ENCODE measurements at places on chromosomes 16 and 17.
A peak's percentile ranks its signal among the peaks of the same experiment; 100 is the strongest.

DNA sequence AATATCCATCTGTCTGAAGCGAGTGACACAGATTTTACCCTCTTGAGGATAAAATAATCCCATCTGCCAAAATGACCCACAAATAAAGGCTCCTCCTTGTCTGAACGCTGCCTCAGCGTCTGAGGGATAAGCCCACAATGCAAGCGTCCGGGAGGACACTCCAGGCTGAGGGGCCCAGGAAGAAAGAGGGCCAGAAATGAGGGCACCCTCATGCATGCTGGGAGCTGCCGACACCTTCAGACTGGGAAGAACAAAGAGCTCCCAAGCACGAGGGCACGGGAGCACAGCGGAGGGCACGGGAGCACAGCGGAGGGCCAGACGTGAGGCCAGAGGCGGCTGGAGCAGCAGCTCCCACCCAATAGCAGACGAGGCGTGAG is 126.9 kb downstream of the ZNF778 start:
- no peak for DNase-seq

DNA sequence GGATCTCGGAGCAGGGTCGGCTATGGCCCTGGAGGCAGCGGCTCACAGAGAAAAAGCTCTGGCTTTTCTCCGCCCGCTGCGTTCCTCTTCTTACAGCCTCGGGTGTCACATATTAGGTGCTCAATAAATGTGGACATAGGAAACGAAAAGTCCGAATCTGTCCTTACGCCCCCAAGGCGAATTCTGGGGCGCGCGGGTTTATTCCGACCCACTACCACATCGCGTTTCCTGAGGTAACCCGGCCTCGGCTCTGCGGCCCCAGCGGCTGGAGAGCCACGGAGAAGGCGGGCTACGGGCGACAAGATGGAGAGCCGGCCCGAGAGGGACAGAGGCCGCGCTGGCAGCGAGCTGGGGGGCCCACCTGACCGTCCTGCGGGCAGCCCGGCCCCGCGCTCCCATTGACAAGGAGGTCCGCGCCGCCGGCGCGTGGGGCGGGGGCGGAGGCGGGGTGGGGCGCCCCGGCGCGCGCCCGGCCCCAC is 573 bp upstream of the GNAO1 start:
- no peak for DNase-seq

DNA sequence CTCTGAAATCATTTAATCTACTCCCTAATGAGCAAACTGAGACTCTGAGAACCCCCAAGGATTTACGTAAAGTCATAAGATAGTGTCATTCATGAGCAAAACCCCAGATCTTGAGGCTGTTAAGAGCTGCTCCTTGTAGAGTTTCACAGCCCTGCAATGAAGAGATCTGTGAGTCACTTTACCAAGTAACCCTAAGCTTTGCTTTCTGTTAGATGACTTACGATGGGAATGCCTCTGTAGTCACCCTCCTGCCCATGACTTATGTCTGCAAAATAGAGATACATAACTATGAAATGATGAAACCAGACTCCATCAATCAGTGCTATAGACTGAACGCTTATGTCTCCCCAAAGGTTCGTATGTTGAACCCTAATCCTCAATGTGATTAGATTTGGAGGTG is 117.7 kb downstream of the HS3ST3A1 start:
- no peak for DNase-seq

DNA sequence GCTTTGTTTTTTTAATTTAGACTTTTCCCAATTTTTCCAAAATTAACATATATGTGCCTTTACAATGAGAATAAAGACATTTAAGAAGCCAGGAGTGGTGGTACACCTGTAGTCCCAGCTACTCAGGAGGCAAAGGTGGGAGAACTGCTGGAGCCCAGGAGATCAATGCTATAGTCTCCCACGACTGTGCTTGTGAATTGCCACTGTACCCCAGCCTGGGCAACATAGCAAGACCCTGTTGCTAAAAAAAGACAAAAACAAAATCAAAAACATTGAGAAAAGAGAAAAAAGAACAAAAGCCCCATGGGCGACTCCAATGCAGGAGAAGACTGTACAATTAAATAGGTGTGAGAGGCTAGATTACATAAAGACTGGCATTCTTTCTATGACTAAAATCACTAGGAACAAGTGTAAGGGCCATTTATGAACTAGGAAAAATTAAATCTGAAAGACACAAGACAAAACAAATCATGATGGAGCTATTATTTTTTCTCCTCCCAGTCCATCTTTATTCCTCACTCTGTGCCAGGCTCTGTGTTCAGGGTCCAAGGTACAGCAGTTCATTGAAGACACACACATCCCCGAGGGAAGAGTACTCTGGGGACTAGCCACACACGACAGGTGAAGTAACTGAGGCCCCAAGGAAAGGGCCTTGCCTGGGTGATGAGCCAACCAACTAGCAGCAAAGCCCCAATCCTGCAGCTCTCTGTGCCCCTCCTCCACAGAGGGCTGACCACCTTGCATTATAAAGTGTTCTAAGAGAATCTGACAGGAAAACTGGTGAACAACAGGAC is 79.8 kb downstream of the CREBBP start:
- no peak for DNase-seq

GRCh38 chr16:59612094-59612493 is 878.0 kb upstream of the GOT2 start:
- DNase-seq = no peak

DNA sequence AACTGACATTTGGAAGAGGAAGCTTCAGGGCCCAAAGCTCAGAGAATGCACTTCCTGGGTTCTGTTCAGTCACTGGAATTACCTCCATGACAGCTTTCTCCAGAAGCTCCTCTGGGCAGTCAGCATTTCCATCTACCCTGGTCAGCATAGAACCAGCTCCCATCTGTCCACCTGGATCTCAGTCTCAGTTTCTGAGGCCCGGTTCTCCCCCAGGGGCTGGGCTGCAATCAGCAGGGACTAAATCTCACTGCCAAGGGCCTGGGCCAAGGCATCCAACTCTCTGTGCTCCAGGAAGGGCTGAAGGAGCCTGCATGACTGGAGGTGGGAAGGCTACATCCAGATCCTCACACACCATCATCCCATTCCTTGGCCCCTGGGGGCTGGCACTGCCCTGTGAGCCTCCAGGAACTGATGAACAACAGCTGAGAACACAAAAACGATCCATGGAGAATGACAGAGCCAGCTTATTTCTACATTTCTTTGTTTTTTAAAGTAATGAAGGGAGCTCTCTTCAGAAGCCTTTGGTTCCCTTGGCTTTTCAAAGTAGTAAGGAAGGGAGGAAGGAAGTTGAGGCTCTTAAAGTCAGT is 66.3 kb upstream of the MRTFB start:
- no peak for DNase-seq

- DNase-seq = no peak
Measured at GRCh38 chr17:352421-353212, at the start of gene RPH3AL. Gene RPH3AL (minus strand): TSS chr17:352807. CDS start chr17:327543, 25,264 bp downstream.

DNA sequence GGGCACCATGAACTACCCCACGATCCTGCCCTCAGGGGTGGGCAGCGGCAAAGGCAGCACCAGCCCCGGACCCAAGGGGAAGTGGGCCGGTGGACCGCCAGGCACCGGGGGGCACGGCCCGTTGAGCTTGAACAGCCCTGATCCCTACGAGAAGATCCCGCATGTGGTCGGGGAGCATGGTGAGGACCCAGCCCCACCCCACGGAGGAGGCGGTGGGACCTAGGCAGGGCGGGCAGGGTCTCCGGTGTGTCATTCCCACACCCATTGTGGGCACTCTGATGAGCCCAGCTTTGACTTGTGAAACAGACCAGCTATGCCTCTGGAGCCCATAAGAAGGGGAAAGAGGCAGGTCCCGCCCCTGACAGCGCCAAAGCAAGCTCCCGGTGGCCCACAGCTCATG is 22.8 kb downstream of the TPSG1 start:
- no peak for DNase-seq

- no peak for DNase-seq
Measured at GRCh38 chr17:77036136-77036840, 104.5 kb upstream of the SEC14L1 start.

- DNase-seq = no peak
Measured at GRCh38 chr17:19018600-19018950, 14.0 kb upstream of the FAM83G start.

DNA sequence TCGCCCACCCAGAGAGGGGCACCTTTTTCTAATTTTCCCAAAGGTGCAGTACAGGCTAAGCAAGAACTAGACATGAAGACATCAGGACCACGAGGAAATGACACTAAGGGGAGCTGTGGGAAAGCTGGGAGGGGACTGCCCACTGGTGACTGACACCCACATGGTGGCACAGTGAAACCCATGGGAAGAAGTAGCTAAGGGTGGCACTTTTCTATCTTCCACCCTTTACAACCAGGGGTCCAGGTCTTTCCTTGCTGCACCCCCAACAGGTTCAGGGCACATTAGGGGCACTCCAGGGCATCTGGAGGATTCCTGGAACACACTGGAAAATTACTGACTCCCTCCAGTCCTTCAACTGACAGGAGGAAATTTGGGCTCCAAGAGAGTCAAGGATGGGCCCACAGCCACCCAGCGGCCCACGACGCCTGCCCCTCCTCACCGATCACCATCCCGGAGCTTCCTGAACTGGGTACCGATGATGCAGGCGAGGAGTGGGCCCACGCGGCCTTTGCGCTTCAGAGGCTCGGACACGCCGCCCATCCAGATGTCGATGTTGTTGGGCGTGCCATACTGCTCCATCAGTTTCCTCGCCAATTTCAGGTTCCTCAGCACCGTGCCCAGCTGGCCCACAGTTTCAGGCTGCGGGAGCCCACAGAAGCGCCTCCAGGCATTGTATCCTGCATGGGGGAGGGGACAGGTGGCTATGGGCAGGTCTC is 9.4 kb downstream of the MPO start:
- DNase-seq = no peak

- no peak for DNase-seq
Measured at GRCh38 chr17:74785096-74785980, 9.2 kb upstream of the NAT9 start.

GRCh38 chr17:36999471-36999870 is 50.7 kb downstream of the AATF start:
- no peak for DNase-seq

DNA sequence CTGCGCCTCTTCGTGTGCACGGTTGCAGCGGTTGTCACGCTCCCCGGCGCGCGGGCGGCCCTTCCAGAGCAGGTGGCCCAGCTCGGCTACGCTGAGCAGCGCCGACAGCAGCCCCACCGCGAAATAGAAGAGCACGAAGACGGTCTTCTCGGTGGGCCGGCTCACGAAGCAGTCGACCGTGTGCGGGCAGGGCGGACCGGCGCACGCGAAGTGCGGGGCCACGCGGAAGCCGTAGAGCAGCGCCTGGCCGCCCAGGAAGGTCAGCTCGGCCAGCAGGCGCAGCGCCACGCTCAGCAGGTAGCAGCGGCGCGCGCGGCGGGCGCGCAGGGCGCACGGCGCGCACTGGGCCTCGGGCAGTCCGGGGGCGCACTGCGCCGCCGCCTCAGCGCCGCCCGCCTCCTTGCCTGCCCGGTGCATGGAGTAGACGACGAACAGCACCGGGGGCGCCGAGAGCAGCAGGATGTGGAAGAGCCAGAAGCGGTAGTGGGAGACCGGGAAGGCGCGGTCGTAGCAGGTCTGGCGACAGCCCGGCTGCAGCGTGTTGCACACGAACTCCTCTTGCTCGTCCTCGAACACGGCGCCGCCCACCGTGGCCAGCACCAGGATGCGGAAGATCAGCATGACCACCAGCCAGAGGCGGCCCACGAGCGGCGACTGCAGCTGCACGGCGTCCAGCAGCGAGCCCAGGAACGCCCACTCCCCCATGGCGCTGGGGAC is 1.3 kb downstream of the GJD3 start:
- DNase-seq = no peak

- DNase-seq = no peak
Measured at GRCh38 chr16:52544703-52545102, 2.2 kb downstream of the TOX3 start.

- no peak for DNase-seq
Measured at GRCh38 chr16:19524616-19525384, 1.1 kb downstream of the CCP110 start.

DNA sequence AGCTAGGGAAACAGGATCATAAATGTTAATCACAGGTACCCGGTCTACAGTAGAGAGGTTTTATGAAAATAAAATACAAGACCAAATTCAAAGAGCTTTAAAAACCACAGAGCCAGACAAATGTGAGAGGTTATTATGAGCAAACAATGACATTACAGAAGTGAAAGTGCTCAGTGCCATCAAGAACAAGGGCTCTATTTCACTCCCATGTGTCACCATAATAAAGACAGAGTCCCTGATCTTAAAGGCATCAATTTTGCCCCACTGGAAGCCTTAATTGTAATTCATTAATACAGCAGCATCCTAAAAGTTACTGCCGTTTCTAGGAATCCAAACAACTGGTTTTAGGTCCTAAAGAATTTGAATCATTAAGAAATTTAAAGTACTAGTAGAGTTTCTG is 43.7 kb upstream of the CDRT4 start:
- no peak for DNase-seq

GRCh38 chr17:77373299-77374169 is 232.8 kb downstream of the SEC14L1 start:
- DNase-seq = no peak

- peak; percentile 16 for DNase-seq
Measured at GRCh38 chr17:27756467-27757371, 43.6 kb downstream of the NOS2 start.

DNA sequence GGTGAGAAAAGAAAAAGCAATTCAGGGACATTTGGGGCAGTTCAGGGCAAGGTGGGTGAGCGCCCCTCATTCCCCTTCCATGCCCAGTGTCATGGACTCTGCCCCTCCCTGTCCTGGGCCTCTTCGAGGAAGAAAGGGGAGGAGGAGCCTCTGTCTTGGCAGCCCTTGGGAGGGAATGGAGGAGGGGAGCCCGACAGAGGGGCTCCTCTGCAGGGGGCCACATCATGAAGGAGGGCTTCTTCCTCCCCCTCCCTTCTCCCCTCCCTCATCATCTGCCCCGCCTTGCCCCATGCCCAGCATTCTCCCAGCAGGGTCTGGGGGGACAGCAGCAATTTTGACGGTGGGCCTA is 33.2 kb upstream of the TAC4 start:
- no peak for DNase-seq

DNA sequence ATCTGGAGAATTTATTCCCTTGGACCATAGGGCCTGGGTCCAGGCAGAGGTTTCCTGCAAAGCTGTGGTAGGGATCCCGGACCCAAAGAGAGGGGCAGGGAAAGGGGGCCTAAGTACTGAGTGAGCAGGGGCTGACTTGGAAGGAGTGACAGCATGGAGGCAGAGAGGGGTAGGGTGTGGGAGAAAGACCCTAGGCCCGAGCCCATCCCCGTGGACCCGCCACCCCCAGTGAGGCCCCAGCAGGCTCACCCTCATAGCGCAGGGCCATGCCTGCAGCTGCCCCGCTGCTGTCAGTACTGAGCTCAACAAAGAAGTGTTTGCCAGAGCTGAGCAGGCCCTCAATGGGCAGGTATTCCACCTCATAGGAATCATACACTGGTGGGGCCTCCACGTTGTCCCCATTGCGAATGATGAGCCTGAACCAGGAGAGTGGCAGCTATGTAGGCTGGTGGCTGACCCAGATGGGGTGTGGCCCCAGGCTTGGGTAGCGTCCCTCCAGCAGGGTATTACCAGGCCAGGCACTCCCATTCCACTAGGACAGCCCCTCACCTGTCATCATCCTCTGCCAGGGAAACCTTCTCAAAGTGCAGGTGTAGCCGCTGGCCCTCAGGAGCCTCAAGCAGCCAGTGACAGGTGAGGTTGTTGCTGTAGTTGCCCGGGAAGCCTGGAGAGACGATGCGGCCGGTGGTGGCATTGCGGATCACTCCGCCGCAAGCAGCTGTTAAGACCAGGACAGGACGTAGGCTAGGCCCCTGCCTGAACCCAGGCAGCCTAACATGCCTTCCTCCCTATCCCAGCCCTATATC is 9.1 kb upstream of the PHF12 start:
- no peak for DNase-seq

- no peak for DNase-seq
Measured at GRCh38 chr16:76235426-76235825, 41.8 kb upstream of the CNTNAP4 start.

Measured in anterior cingulate cortex (tissue), 58 donors.